ENCODE measurements at places on chromosomes 4 and X.

DNA sequence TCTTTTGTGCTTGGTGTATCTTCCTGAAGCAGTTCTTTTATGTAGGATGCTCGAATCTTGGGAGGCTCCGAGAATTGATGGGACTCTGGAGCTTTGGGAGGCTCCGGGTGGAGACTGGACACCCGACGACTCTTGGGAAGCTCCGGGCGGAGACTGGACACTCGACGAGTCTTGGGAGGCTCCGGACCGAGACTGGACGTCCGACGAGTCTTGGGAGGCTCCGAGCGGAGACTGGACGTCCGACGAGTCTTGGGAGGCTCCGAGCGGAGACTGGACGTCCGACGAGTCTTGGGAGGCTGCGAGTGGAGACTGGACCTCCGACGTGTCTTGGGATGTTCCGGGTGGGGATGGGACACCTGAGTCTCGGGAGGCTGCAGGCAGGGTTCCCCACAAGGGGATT lies 1.6 kb downstream of the FAM47A start:
- no peak for DNase-seq

- DNase-seq: no peak
Measured at GRCh38 chr4:111722213-111722720, 423.0 kb upstream of the FAM241A start.

DNA sequence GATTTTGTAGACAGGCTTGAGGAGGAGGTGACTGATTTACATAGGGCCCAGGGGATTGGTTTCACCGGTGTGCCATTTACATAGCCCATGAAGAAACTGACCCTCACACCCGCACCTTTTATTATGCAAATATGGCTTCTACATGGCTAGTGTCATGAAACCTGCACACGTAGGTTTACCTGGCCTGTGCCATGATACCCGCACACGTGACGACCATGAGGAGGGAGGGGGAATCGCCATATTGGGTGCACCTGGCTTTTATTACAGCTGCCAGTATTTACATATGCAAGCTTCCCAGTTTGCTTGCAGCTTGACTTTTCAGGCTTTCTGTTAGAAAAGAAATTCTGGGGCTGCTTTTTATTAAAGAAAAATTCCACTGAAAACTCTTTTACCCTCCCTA lies 359.7 kb downstream of the ADAM29 start:
- DNase-seq: no peak

GRCh38 chr4:150119492-150119891 lies 41.2 kb downstream of the DCLK2 start:
- no peak for DNase-seq

- DNase-seq: no peak
Measured at GRCh38 chr4:108540536-108540935, 79.8 kb upstream of the RPL34 start.

DNA sequence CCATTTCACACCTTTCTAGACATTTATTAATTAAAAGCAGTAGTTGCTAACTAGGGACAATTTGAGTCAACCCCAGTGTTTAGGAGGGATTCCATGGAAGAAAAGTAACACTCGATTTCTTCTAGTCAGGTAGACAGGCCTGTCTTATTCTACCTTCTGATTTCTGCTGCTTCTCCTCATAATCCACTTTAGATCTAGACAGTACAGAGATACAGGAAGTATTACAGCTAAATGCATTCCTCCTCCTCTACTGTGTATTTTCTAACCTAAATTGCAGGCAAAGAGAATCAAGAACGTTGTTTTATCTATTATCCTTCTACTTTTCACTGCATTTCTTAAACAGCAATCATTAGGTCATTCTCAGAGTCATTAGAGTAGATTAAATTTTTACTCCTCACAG lies 52.6 kb downstream of the LPAR4 start:
- no peak for DNase-seq

DNA sequence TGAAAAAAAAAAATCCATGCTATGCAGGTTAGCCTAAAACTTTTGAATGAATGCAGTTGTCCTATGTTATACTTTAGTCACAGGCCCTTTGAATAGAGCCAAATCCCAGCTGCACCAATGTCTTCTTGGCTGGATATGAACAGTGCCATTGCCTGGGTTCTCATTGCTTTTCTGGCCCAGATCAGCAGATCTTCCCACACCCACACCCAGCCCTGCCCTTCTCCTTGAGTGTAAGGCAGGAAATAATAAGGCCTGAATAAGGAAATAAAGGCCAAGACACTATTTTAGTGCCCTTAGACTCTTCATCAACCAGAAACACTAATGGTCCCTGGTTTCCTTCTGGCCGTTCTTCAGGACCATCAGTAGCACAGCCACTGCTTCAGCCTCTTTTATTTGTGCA lies 66.6 kb downstream of the USP38 start:
- no peak for DNase-seq

DNA sequence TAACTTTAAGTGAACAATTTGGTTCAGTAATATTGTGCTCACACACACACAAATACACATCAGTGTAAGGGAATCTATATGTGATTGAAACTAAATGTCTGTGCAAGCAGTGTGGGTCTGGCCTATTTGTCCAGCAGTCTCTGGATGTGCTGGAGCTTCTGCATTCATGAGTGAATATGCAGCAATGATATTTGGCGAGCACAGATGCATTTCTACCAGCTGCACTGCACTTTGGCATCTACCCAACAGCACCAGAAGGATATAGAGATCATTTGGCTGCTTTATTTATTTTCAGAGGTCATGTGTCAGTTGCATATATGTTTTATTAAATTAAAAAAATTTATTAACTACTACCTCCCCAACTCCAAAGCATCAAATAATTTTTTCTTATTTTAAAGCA lies 613.4 kb upstream of the NR3C2 start:
- no peak for DNase-seq

DNA sequence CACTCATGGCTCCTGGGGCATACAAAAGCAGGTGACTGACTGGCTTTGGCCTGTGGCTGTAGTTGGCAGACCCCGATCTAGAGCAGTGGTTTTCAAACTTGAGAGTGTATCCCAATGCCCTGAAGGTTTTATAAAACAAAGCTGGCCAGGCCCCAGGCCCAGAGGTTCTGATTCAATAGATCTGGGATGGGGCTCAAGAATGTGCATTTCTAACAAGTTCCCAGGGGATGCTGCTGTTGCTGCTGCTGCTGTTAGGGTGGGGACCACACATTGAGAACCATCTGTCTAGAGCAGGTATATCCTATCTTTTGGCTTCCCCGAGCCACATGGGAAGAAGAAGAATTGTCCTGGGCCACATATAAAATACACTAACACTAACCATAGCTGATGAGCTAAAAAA lies 7.3 kb downstream of the AIFM1 start:
- no peak for DNase-seq

DNA sequence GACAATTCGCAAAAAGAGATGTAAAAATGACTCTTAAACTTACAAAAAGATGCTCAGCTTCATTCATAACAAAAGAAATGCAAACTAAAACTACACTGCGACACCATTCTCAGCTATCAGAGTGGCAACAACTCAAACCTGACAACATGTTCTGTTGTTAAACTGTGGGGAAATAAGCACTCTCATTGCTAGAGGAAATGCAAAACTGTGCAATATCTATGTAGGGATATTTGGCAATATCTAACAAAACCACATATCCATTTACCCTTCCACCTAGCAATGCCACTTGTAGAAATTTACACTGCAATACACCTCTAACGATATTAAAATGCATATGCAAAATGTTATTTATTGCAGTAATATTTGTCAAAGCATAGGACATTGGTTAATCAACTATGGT lies 78.3 kb upstream of the EGFL6 start:
- DNase-seq: no peak

GRCh38 chr4:145808021-145808650 lies 128.2 kb downstream of the C4orf51 start:
- no peak for DNase-seq

DNA sequence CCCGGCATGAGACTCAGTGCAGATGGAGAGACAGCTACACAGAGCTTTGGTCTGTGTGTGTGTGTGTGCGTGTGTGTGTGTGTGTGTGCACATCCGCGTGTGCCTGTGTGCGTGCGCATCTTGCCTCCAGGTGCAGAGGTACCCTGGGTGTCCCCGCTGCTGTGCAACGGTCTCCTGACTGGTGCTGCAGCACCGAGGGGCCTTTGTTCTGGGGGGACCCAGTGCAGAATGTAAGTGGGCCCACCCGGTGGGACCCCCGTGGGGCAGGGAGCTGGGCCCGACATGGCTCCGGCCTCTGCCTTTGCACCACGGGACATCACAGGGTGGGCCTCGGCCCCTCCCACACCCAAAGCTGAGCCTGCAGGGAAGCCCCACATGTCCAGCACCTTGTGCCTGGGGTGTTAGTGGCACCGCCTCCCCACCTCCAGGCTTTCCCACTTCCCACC lies 14.3 kb downstream of the FGFR3 start:
- no peak for DNase-seq

DNA sequence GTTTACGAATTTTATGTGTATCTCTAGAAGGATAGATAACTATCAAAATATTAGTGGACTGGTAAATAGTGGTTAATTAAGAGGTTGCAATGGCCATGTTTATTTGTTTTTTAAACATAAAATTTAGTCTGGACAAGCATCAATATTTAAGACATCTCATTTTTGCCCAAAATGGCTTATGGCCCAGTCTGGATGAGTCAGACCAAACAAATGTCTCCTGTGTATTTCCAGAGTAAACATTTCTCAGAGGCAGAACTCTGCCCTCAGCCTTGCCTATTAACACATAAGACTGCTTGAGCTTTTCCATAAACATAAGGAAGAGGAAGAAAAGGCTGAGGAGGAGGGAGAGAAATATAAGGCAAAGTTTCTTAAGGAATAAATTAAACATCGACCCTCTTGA lies 277.1 kb upstream of the DIAPH2 start:
- no peak for DNase-seq

Measured in left renal pelvis (tissue), 4 donors.